NCI-H1417 (cell line): ENCODE measurements at places on chromosomes 4 and X.

DNA sequence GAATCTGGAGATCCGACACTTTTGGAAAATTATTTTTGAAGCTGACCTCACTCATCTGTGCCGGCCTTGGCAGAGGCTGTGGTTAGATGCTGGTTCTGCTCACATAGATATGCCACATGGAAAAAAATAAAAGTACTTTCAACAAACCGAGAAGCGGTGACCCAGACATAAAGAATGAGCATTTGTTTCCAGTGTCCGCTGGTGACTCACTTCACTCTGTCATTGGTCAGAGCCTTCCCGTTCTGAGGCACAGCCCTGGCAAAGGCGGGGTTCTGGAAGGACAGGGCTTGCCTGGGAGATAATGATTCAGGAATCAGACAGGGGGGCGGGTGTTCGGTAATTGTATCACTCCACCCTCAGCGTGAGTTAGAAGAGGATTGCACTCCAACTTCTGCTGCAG, 172.4 kb upstream of the MXRA5 start:
- no peak for DNase-seq

DNA sequence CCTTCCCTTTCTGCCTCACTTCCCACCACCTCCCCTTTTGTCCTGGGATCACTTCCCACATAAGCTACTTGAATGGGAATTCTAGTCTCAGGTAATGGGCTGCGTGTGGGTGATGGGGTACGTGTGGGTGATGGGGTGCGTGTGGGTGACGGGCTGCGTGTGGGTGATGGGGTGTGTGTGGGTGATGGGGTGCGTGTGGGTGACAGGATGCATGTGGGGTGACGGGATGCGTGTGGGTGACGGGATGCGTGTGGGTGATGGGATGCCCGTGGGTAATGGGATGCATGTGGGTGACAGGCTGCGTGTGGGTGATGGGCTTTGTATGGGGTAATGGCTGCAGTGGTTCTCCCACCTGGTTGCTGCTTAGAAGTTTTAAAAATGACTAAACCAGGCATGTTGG, 43.6 kb downstream of the EVC2 start:
- DNase-seq: no peak

GRCh38 chr4:112119353-112119783, 25.9 kb upstream of the FAM241A start:
- no peak for DNase-seq

- DNase-seq: no peak
These were observed 190.9 kb downstream of the RAP1GDS1 start for GRCh38 chr4:98452091-98452490.

DNA sequence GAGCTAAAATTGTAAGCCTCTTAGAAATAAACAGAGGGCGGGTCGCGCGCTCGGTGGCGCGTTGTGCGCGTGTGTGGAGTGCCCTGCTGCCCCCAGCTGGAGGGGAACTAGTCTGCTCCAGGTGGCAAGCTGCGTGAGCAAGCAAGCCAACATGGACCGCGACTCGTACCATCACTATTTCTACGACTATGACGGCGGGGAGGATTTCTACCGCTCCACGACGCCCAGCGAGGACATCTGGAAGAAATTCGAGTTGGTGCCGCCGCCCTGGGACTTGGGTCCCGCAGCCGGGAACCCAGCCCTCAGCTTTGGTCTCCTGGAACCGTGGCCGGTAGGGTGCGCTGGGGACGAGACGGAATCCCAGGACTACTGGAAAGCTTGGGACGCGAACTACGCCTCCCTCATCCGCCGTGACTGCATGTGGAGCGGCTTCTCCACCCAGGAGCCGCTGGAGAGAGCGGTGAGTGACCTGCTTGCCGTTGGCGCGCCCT, 66.1 kb downstream of the DNAAF6 start:
- DNase-seq: no peak

DNA sequence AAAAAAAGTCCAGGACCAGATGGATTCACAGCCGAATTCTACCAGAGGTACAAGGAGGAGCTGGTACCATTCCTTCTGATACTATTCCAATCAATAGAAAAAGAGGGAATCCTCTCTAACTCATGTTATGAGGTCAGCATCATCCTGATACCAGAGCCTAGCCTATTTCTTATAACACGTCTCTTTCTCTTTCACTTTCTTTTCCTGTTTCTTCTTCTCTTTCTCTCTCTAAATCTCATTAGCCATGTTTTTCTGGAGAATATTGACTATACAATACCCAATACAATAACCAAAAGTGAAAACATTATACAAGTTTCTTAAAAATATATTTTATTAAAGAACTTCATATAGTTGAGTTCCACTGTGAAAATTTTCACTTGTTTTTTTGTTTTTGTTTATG, 1154.9 kb upstream of the PCDH7 start:
- no peak for DNase-seq

DNA sequence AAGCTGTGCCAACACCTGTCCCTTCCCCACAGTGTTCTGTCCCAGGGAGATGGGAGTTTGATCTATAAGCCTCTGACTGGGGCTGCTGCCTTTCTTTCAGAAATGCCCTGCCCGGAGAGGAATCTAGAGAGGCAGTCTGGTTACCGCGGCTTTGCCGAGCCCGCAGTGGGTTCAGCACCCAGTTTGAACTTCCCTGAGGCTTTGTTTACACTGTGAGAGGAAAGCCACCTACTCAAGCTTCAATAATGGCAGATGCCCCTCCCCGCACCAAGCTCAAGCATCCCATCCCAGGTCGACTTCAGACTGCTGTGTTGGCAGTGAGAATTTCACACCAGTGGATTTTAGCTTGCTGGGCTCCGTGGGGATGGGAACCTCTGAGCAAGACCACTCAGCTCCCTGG, 33.3 kb upstream of the ARSJ start:
- no peak for DNase-seq

DNA sequence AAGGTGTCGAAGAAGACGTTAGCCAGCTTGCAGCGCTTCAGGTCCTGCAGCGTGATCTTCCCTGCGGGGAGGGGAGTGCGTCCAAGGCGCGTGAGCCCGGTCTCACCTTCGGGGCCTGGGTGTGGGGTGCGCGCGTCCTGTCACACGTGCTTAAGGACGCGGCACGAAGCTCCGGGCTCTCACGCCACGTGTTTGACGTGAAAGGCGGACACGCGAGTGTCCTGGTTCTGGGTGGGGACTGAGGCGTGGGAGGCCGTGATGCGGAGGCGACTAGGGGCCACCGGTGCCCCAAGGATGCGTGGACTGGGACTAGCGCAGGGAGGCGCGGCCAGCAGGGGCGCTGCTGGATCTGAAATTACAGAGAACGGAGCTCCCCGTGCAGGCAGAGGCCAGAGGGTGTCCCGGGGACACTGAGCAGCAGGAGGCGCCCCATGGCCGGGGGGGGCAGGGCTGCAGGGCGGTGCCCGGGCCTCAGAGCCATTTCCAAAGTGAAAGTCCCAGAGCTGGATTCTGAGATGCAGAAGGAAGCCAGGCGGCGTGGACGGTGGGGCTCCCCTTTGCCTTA, 20.3 kb upstream of the GTPBP6 start:
- no peak for DNase-seq
